ENCODE measurements at places on chromosomes 1 and 21. TPM values are rescaled to one million over a fixed set of nuclear protein-coding genes. Genes with fewer than 3 reads are reported as not detected.
A peak's percentile ranks its signal among the peaks of the same experiment; 100 is the strongest.

DNA sequence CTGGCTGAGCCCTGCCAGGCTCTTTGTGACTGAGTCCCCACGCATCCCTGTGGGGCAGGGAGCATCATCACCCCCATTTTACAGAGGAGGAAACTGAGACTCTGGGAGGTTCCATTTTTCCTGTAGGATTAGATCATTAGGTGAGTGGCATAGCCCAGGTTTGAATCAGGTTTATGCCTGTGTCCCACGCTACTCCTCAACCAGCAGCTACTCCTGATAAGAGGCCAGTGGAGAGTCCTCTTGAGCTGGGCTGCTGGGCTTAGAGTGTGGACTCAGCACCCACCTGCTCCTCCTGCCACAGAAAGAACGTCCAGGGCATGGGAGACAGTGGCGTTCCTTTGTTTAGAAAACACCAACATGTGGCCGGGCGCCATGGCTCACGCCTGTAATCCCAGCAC, 30.7 kb downstream of the TNFRSF1B start:
- no peak for DNase-seq

DNA sequence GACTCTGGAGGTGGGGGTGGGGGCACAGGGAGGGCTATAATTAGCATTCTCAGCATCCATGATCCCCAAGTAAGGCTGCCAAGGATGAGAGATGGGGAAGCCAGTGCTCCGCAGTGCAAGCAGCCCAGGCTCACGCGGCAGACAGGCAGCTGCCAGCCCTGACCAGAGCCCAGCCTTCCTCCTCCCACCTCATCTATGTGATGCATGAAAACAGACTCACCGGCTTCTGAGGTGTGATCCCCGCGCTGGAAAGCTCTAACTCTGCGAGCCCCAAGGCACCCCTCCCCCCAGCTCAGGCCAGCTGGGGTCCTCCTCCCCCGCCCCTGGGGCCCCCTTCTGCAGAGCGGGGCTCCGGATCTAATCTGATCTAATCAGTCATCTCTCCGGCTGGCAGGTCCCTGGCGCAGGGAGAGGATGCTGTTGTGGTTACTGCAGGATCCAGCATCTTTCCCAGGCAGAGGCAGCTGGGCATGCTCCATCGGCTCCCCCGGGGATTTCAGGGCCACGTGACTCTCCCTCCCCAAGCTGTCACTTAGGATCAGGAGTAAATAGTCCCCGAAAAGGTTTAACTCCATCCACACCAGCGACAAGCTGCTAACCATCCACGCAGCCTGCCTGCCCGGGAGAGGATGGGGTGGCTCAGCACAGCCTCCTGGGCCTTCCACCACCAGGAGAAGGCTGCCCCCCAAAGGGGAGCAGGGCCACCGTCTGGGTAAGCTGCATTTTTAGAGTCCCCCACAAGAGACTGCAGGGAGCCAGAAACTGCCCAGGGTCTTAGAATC, at the start of gene PLEKHA6:
Gene PLEKHA6, minus strand, starts transcription at position 456 of the 782 bp plus-strand sequence. CDS start 86,202 bp downstream, outside the sequence.
- DNase-seq: peak; percentile 59

DNA sequence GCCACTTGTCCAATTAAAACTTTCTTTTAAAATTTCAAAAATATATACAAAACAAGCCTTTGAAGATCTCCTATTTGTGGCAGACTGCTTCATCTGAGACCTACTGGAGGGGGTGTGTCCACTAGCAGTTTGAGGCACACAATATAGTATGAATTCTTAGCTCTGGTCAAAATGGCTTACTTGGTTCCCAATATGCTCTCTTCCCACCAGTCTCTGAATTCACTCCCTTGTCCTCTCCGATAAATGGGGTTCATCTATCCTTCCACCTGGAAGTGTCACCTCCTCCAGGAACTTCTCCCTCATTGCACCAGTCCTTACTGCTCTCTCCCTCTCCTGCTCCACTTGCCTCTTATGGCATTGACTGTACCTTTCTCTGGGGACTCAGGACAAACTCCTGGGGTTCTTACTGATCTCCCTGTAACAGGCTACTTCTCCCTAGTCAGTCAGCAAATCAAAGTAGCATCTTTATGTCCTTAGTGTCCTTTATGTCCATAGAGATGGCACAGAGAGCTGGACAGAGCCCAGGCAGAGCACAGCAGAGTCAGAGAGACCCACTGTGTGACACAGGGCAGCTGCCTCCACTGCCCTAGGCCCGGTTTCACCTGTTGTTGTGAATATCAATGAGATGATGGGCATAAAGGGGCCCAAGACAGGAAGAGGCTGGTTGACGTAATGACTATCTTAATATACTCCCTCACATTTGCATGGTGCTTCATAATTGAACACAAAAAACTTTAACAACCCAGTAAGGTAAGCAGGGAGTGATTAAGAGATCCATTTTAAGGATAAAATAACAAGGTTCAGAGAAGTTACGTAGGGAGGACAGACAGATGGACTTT, 3.6 kb downstream of the ASAP3 start:
- DNase-seq: no peak

DNA sequence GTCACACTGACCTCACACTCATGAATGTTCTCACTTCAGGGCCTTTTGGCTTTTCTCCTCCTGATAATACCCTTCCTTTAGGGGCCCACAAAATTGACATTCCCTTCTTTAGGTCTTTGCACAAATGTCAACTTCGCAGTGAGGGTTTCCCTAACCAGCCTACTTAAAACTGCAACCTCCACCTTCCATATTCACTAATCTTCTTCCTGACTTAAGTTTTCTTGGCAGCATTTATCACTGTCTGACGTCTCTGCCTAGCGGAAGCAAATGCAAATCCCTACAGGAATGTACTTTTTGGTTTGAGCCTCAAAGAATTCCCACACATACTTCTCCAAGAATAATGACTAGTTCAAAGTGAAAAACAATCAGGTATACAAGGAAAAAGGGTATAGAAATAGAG, 32.8 kb downstream of the INTS7 start:
- no peak for DNase-seq

- peak; percentile 39 for DNase-seq
Measured at GRCh38 chr1:228270032-228270431, 62.2 kb downstream of the OBSCN start.

GRCh38 chr1:30358500-30358899, 364.9 kb downstream of the MATN1 start:
- no peak for DNase-seq

DNA sequence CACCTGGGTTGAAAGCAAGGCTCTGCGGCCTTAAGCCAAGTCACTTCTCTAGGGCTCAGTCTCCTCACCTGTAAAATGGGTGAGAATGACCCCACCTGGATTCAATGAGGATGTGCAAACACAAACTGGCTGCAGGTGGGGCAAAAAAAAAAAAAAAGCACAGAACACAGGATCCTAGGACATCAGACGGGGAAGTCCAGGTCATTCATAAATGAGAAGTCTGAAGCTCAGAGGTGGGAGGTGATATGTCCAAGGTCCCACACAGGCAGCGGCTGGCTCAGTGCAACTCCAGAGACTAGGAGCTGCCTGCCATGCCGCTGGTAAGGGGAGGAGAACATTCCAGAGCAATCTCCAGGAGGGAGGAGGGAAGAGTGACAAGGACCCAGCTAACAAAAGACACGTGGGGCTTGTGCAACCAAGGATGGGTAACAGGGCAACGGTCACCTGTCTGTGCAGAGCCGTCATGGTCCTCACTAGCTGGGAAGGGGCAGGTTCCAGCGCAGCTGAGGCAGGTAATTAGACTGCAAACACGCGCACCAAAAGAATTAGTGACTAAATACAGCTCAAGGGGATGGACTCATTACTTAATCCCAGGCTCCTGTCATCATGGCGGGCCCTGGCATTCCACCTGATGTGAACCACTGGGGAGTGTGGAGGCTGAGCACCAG, 19.5 kb downstream of the IFFO2 start:
- DNase-seq: no peak

DNA sequence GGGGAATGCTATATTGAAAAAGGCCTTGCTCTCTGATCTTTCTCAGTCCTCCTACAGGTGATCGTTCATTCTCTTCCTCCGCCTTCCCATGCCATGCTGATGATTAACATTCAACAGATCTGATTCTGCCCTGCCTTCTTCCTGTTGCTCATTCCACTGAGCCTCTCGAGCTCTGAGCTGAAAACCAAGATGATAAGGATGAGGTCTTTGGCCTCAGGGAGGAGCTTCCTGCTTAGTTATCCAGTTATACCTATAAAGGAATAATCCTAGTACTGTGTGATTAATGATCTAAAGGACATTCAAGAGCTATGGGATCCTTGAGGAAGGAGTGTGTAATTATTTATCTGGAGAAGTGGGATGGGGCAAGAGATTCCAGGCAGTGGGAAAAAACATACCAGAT, 25.2 kb upstream of the MAP3K7CL start:
- peak; percentile 92 for DNase-seq

- DNase-seq: no peak
Measured at GRCh38 chr1:1032424-1032823, 12.5 kb downstream of the AGRN start.

GRCh38 chr1:215156232-215156631, 73.7 kb downstream of the KCNK2 start:
- DNase-seq: no peak

DNA sequence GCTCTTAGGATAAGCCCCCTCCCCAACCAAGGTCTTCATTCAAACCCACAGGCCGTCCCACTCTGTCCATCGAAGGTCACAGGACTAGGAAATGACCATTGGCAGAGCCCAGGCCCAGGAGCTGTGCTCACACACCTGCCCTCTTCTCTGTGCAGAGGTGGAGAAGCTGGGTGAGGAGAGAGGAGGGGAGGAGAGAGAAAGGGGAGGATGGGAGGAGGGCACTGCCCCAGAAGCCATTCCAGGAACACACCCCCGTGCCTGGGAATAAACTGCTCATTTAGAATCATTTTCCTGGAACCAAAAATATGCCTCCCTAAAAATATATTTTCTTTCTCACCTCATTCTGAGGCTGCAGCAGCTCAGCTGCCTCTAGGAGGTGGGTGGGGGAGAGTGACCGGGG, 6.4 kb upstream of the SDC3 start:
- no peak for DNase-seq

GRCh38 chr1:4655674-4656532, 1.5 kb downstream of the AJAP1 start:
- DNase-seq: no peak

GRCh38 chr1:53438427-53439336, 20.5 kb upstream of the DMRTB1 start:
- no peak for DNase-seq

DNA sequence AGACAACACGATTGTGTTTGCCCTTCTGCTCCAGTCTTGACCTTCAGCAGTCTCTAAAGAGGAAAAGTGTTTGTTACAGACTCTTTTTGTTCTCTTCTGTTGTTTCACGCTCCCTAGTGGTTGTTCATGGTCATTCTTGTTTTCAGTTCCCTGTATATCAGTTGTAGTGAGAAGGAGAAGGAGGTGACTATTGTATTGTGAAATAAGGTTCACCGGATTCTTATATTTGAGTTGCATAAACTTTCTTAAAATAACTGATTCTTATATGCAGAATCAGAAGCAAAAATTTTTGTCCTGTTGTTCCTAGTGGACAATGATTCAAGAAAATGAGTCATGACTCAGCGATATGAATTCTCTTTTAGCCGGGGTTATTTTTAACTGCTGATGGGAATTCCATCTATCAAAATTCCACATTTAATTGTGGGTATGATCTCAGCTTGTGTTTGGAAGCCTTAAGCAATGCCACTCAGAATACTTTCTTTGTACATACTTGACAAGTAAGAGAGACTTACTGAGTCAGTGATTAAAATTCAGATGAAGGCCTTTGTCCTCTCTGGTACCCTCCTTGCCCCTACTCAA, 152.2 kb downstream of the CLEC20A start:
- peak; percentile 76 for DNase-seq

DNA sequence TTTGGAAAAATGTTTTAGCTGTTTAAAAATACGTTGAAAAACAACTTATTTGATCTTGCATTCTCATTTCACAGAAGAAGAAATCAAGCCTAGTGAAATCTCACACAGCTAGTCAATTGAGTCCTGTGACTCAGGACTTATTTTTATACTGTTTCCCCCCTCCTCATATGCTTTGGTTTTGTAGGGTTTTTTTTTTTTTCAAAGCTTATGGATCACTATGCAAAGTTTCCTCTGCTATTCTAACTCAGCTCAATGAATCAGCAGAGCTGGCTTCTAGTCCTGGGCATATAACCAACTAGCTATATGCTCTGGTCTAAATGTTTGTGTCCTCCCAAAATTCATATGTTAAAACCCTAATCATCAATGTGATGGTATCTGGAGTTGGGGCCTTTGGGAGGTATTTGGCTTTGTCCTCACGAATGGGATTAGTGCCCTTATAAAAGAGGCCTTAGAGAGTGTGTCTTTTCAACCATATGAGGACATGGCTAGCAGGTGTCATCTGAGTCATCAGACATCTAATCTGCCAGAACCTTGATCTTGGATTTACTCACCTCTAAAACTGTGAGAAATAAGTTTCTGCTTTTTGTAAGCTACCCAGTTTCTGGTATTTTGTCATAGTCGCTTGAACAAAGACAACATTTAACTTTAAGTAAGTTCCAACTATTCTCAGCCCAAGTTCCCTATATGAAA, 317.2 kb upstream of the C1orf87 start:
- DNase-seq: no peak

- DNase-seq: no peak
Measured at GRCh38 chr21:46095814-46096595, 1.9 kb upstream of the COL6A2 start.

GRCh38 chr1:33442141-33442540, 11.2 kb upstream of the PHC2 start:
- DNase-seq: no peak

DNA sequence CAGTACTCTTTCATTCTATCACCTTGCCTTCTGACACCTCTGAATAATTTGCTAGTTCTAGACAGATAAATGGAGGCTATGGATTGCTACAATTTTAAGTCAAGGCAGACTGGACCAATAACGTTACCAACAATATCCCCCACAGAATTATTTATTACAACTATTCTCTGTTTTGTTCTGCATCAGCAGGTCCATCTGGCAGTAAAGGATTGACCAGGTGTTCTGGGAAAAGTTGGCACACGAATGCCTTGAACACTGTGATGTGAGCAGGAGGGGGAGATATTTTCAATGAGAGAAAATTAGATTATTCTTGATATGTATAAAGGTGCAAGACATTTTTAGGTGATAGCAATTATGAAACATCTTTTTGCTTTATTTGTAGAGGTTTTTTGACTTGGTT, 718.8 kb upstream of the TMPRSS15 start:
- DNase-seq: no peak

- DNase-seq: peak; percentile 8
Measured at GRCh38 chr1:11337580-11338073, 64.6 kb downstream of the UBIAD1 start.

The LIN28A gene
- not detected for total RNA-seq

The TTLL7 gene
- 17.2 TPM for total RNA-seq

The RNF186 gene
- not detected for total RNA-seq

The PRR9 gene
- not detected for total RNA-seq

The KCNE2 gene
- not detected for total RNA-seq

The AMY1C gene
- not detected for total RNA-seq

The ELF3 gene
- total RNA-seq: 39.4 TPM

The TMEM52 gene
- not detected for total RNA-seq

The PLPP3 gene
- total RNA-seq: 2.8 TPM
